ENCODE measurements at places on chromosomes 11 and 22.

DNA sequence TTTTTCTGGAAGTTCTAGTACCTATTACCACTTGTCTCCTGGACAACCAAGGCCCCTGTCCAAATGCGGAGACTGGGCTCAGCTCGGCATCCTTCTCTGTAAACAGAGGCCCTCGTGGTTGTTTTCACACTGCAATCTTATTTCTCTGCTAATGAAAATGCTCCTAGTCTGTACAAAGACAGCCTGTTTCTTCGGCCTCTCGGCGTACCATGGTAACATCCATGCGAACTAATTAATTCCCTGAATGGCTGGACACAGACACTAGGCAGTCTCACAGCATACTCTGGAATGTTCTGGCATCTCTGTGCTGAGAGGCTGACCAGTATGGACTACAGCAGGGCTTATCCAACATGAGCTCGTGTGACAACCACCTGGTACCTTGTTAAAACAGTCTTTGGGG lies 5.7 kb downstream of the POLR3H start:
- DNase-seq = no peak

DNA sequence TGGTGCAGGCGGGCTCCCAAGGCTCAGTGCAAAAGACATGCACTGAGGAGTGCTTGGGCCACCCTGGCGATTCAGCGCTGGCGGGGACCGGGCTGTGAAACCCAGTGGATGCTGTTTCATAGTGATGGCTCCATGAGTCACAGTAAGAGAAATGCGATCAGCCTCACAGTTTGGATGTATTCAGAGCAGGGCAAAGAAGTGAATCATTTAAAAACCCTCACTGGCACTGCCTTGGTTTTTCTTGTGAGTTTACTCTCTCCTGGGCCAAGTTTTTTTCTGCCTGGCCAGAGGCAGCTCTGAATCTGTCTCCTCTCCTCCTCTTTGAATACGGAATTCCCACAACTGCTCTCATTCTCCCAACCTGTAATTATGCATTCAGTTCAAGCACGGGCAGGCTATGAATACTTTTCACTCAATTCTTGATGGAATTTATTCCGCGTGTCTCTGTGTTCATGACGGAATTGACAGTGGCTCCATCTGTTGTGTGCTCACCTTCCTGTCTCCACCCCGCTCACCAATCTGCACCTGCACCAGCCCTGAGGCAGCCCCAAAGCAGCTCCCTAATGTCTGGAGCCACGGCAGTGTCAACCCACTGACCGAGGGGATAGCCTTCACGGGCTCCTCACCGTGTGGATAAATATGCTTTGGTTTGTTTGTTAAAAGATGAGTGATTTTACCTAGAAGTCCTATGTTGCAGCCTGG lies 14.9 kb downstream of the ADAMTS8 start:
- DNase-seq = no peak

DNA sequence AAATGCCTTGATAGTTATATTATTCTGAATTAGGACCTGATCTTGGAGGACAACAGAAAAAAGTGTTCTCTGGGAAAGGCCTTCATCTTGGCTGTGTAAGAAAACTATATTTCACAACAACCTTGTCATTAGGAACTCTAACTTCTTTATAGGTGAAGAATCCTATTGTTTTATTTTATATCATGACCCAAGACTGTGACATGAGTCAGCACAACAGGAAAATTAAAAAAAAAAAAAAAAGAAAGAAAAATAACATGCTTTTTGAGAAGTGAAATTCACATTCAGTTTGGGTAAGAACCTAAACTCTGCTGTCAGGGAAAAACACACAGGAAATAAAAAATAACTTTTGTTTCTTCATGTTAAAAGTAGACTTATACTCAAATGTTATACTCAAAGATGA lies 11.7 kb upstream of the FOLR2 start:
- no peak for DNase-seq

DNA sequence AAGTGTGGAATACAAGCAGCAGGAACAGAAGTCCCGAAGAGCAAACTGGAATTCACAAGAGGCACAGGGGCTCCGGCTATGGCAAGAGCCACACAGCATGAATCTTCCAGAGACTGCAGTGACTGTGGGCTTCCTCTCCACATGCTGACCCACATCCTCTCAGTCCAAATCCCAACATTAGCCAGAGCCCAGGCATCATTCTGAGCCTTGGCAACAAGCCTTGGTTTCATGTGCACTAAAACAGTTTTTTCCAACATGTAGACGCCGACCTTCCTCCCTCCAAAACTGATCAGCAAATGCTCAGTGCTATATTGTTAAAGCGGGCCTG lies 91.7 kb upstream of the CSNK2A3 start:
- no peak for DNase-seq

DNA sequence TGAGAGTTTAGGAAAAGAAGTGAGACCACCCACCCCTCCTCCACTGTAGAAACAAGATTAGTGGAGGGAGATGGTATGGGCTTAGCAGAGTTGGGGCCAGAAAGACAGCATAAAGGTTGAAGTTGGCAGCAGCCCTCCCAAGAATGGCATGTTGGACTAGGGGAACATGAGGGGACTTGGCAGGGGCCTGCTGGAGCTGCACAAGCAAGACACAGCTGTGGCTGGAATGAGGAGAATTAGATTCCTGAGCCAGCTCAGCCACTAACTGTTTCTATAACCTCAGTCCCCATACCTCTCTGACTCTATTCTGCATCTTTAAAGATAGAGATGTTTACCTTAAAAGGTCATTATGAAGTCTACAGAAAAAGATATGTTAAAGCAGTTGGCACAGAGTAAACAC lies 13.2 kb downstream of the MAP6 start:
- DNase-seq = no peak

GRCh38 chr11:128745311-128746136 lies 51.7 kb downstream of the FLI1 start:
- DNase-seq = no peak

DNA sequence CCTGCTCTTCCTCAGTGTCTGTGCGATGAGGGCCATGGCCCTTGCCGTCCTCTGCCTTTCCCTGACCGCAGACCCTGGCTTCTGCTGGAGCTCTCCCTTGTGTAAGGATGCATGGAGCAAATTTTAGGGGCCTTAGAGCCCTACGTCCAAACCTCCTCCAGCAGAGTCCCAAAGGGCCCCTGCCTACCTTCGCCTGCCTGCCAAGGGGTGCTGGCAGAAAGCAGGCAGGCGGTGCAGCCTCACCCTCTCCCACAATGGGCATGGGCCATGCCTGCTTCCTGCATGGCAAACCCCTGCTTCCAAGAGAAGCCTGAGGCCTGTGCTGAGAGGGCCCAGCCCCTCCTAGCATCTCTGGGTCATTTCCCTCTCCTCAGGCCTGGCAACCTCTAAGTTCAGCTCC lies 71.3 kb upstream of the FGF3 start:
- no peak for DNase-seq

GRCh38 chr11:3160252-3161031 lies 4.7 kb downstream of the OSBPL5 start:
- no peak for DNase-seq

DNA sequence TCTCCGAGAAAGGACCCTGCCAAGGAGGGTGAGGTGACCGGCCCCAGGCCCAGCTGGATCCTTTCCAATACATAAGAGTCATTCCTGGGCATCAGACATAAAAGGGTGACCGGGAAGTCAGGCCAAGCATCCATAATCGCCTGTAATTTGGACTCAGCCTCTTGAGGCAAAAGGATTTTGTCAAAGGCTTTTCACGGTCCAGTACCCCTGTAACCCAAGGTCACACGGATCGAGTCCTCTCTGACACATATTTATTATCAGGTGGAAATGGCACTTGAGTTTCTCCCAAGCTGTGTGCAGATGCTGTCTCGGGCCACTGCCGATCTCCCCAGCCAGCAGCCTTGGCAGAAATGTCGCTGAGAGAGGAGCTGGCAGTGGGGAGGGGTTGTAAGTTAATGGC lies 556.5 kb downstream of the MN1 start:
- DNase-seq = no peak

DNA sequence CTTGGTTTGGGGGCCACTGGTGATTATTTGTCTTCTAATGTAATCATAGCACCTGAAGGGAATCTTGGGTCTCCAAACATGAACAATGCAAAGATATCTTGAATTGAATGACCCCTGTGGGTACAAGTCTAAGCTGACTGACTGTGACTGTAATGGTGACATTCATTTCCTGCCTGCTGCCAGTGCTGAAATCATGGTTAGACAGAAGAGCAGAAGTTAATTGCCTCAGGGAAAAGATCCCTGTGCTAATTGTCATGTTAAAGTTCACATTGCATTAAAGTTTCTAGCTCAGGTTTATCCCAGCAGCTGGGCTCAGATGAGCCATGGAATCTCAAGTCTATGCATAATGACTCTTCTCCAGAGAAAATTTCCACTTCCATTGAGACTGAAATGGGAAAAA lies 772.0 kb downstream of the ETS1 start:
- no peak for DNase-seq

DNA sequence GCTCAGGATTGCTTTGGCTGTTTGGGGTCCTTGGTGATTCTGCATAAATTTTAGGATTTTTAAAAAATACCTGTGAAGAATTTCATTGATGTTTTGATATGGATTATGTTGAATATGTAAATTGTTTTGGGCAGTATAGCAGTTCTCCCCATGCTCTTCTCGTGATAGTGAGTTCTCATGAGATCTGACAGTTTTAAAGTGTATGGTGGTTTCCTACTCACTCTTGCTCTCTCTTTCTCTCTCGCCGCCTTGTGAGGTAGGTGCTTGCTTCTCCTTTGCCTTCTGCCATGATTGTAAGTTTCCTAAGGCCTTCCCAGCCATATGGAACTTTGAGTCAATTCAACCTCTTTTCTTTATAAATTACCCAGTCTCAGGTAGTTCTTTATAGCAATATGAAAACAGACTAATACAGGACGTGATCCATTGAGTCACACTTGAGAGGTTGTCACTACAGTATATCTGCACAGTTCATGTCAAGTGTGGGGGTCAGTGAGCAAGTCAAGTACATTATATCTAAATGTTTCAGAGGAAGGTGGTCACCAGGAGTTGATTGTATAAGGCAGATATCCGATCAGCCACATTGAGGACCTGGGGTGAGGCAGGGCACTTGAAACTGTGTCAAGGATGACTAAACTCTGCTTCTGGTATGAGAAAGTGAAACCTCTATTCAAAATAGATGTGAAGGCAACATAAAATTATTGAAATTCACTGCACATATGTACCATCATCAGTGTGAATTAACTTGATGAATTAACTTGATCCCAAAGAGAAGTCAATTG lies 70.7 kb upstream of the CCDC179 start:
- DNase-seq = no peak

GRCh38 chr22:40890881-40891280 lies 29.0 kb upstream of the DNAJB7 start:
- no peak for DNase-seq

DNA sequence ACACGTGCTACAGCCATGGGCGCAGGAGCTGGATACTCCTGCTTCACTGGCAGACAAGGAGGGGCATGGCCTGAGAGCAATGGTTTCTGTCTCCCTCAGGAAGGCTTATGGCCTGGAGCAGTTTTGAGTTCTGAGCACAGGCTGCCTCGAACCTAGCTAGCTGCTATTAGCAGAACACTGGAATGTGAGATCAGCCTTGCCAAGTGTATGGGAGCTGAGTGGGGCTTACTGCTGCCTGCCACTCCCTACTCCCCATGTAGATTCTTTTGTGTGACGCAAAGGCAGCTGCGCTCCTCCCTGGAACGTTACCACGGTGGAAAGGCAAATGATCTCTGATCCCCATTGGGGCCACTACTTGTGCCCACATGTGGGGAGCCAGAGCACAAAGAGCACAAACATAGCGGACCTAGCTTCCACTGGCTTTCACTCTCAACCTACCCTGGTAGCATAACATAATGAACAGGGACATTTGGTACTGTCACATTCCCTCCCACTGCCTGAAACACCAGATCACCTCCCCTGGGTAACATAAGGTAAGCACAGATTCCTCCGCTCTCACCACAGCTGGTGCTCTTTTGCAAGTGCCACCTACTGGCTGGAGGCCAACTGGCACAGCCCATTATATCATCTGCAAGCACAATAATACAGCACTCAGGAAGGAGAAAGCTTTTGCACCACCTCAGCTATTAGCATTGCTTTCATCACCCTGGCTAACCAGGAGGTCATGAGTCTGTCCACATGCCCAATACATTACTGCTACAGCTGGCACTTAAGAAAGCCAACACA lies 84.6 kb upstream of the GUCY1A2 start:
- DNase-seq = peak; percentile 62

GRCh38 chr11:38356255-38356654 lies 1758.2 kb upstream of the RAG2 start:
- no peak for DNase-seq

GRCh38 chr22:36036167-36036624 lies 7.6 kb upstream of the RBFOX2 start:
- no peak for DNase-seq

DNA sequence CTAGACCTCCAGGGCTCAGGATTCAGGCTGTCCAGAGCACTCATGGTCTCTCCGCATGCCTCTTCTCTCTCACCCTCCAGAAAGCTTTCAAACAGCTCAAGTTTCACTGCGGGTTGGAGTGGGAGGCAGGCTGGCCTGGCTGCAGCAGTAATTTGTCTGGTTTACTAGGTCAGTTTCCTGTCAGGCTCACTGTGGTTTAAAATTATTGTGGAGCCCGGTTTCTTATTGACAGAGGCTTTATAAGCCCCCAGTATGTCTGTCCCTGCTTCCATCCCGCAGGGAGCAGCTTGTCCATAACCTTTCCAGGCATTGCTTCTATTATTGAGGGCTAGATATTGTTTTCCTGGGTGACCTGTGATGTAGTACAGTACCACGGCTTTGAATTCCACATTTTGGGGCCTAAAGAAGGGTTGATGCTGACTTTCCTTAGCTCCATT lies 235.3 kb upstream of the SORL1-AS1 start:
- DNase-seq = no peak

- peak; percentile 32 for DNase-seq
Observed at GRCh38 chr22:41576877-41577276, 12.8 kb downstream of the PMM1 start.

DNA sequence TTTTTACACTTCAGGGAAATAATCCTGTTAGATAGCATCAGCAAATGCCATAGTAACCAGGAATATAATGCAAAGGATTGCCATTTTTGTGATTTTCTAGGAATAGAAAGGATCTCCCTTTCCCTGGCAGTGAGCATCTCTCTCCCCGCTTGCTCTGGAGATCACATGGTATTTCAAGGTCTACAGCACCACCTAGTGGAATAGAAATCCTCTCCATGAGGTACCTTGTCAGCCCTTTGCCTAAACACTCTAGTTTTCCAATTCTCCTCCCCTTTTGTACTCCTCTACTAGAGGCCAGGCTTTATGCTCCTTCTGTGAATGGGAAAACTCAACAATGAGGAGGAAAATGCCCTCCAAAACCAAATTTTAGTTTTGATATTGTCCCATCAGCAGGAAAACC lies 78.4 kb downstream of the XRRA1 start:
- no peak for DNase-seq

DNA sequence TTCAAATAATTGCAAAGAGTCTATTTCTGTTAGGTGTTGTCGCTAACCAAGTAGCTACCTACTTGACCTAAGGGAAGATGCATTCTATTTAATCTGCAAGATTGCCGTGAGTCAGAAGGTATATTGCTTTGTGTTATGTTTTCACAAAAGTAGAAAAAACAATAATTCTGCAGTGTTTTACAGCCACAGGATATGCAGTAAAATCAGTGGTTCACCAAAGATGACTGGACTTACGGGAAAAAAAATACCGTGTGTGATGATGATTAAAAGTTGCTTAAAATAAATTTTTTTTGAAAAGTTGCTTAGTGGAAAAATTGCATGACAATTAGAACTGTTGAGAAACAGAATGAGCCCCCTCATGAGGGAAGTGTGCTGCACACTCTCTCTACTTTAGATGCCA lies 209.1 kb downstream of the DDX10 start:
- no peak for DNase-seq
